GM04504 (cell line): ENCODE measurements at places on chromosomes 1 and 21.

DNA sequence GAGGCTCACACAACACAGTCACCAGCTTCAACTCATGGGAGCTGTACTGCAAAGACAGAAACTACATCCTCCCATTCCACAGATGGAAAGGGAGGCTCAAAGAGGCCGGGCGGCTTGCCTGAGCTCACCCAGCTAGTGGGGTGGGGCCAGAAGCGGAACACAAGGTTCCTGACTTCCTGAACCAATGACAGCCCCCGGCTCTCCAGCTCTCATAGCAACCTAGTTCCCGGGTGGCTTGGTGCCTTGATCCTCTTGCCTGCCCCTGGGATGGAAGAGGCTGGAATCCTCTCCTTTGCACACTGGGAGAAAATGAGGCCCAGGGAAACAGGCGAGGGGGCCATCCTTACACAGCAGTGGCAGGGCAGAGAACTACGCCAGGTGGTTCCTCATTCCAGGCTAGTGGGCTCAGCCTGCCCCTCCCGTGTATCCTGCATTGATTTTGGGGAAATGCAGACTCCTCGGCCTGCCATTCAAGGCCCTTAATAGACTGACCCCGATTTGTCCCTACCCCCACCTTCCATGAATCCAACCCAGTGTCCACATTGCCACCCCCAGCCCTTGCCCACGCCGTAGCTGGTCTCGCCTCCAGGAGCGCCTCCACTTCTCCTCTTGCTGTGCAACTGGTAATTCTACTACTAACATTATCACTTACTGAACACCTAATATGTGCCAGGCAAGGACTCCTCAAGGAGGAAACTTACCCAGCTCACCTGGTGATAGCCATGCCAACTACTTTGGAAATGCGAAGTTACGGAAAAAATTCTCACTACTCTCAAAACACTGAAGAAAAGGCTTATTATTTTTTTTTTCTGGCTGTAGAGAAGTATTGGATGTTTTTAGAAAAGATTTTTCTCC, 5.0 kb downstream of the RAP1GAP start:
- DNase-seq: no peak

DNA sequence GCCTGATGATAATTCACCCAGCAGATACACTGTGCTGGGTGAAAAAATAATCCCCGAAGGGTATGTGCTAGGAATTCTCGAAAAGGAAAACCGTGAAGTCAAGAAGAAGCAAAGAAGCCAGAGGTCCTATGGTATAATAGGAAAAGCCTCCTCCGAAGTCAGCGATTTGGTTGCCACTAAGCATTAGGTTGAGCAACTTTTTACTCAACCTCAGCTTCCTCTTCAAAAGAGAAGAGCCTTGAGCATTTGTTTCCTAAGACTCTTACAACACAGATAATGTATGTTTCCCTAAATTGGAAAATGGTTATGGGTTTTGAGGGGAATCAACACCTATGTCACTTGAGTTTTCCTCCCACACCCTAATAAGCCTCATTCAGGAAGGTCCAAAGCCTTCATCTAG, 21.3 kb upstream of the MNDA start:
- DNase-seq: no peak

DNA sequence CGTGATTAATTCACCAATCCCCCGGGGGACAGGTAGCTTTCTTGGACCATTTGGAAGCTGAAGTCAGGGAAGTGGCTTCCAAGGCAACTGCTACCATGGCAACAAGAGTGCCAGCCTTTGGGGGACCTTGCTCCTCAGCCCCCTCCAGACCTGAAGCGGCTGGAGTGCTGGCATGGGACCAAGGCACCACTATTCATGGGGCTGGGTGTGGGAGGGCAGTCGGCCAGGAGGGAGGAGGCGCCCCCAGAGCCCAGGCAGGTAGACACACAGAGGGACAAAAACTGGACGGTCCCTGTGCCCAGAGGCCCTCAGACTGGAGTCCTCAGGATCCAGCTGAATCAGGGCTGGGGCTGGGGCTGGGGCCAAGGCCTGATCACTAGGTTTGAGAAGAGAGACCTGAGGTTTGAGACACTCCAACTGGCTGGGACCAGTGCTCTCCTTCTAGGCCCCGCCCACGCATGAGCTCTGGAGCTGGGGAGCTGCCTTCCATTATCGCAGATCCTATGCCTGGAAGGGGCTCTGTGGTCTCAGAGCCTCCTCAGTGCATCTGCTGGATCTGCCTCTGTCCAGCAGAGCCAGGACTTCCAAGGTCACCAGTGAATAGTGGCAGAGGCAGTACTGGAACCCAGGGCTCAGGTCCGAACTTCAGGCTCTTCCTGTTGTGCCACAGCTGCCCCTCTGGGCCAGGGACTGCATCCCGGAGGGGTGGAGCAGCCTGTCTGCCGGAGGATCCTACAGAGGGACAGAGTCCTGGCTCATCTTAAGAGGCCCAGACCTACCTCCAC, 3.3 kb upstream of the KNCN start:
- no peak for DNase-seq

DNA sequence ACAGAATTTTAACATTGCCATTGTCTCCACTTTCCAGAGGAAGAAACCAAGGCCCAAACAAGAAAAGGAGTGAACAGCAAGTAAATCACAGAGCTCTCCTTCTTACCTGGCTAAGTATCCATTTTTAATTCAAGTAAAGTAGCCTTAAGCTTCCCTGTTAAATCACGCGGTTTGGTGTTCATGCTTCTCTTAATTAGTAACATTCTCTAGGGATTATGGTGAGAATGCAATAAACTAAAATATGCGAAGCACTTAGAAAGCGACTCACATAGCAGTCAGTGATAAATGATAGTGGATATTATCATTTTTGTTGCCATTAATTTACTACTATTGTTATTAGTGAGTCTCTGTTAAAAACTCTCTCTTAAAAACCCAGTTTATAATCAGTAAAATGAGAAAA, 630.5 kb upstream of the TMPRSS15 start:
- no peak for DNase-seq

GRCh38 chr1:119086830-119087229, 53.6 kb downstream of the WARS2 start:
- DNase-seq: no peak
